Activated naive CD8-positive, alpha-beta T cell treated with anti-CD3 and anti-CD28 coated beads, Interleukin-2, amount 50 U/mL, for 24 hours (primary cell): ENCODE measurements at places on chromosomes 7 and 10.

GRCh38 chr7:1610013-1610677 lies 40.3 kb upstream of the PSMG3 start:
- no peak for DNase-seq

GRCh38 chr10:21387868-21388267 lies 137.6 kb downstream of the SKIDA1 start:
- DNase-seq, result no peak

- no peak for DNase-seq
These were observed 290.6 kb downstream of the PARD3 start for GRCh38 chr10:34524369-34525091.

GRCh38 chr7:91846436-91846835 lies 34.1 kb downstream of the MTERF1 start:
- no peak for DNase-seq

GRCh38 chr7:85156661-85157208 lies 30.1 kb downstream of the SEMA3D start:
- no peak for DNase-seq

GRCh38 chr10:121668314-121669027 lies 70.2 kb upstream of the FGFR2 start:
- DNase-seq, result no peak

DNA sequence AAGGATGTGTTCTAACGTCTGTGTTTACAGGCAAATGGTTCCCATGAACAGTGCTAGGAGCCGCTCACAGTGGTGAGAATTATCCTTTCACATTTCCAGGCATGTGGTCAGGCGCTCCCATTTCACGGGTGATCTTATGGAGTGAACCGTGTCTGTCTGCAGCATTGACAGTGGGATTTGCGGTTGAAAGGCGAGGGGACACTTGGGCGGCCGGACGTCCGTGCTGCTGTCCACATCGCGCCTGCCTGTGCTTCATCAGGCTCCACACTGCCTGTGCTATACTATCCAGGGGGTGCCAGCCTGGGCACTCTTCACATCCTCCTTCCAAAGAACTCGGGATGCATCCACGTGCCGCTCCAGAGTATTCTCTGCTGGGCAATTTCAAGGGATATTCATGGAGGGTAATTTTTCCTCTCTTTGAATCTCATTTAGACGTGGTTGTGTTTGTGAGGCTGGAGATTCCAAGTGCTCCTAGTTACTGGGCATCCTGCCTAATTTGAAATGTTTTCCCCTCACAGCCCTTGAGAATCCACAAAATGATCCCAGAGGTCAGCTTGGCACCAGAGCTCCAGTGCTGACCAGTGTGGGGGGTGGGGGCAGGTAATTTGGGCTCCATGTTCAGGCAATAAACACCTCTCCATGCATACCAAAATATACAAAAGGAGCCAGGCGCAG lies 61.9 kb upstream of the EBF3 start:
- DNase-seq, result no peak

DNA sequence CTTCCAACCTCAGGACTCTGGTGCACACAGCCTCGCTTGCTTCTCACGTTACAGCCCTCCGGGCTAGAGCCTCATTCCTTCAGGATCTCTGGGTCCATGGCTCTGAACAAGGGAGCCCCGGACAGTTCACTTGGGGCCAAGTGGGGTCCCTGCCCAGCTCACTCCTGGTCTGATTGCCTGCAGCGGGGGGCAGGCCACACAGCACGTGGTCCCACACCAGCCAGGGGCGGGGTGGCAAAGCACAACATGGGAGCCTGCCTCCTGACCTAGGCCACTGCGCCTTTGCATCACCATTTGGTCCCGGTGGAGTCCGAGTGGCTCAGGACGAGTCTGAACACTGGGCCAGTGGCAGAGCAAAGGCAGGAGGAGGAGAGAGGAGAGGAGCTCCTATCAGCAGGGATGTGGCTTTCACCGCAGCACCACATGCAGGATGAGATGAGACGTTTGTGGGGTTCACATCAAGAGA lies 13.4 kb upstream of the CRYGN start:
- no peak for DNase-seq

- no peak for DNase-seq
These were observed 549.0 kb upstream of the LRRN3 start for GRCh38 chr7:110541962-110542361.

GRCh38 chr7:30466266-30466665 lies 12.3 kb downstream of the NOD1 start:
- no peak for DNase-seq

GRCh38 chr10:13765641-13766341 lies 179.0 kb downstream of the PRPF18 start:
- DNase-seq, result no peak

DNA sequence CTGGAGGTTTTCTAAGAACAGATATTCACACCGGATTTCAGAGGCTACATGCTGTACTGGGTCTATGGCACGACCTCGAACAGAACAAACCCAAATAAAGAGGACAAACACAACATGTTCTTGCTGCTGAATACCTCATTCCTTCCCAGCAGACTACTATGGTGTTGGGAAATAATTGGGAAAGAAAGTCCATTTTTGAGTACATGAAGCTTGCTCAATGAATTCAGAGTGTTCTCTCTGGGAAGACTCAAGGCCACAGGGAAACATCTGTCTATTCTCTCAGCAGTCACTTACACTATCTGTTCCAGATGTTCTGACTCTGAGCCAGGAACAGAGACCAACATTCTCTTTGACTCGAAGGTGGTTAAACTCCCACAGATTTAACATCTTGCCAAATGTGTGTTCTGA lies 30.9 kb downstream of the LAMB1 start:
- no peak for DNase-seq

- DNase-seq, result no peak
These were observed 55.3 kb downstream of the KIF5B start for GRCh38 chr10:32000937-32001336.

- no peak for DNase-seq
These were observed 64.5 kb downstream of the ZFAND4 start for GRCh38 chr10:45608052-45608451.

- DNase-seq, result no peak
These were observed 604.0 kb upstream of the PFKP start for GRCh38 chr10:2463316-2463715.

- DNase-seq, result no peak
These were observed 52.0 kb upstream of the NPTX2 start for GRCh38 chr7:98565103-98565502.

DNA sequence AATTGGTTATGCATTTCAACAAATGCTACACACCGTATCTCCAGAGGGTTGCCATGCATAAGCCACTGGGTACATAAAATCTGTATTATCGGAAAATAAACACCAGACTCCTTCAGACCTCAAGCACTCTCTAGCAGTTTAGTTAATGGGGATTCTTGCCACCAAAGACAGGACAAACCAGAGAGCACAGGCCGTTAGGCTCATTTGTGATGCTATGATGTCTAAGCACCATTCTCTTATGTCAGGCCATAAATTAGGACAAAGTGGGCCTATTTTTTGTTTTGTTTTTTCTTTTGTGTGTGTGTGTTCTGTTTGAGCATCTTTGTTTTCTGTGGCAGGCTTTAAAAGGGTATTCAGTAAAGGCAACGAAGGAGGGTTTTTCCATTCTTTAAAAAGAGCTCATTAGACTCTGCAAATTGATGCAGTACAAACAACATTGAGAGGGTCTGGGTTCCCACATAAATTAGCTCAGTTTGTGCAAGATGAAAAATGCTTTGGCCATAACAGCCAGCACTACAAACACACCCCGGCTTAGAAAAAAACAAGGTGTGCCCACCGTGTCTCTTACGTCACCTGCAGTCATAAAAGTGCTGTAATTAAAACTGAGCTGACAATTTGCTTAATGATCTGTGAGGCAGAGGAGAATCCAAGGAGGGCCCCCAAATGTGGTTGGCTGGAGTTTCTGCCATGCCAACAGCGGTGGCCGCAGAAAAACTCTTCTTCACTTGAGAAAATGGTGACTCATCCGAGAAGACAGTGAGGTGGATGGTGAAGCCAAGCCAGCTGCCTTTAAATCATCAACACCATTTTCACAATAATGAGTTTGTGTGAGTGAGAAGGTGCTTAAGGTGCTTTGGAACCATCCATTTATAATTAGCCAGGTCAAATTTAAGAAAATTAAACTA lies 297.9 kb downstream of the GATA3 start:
- no peak for DNase-seq

- DNase-seq, result no peak
These were observed at the start of gene GRID1 for GRCh38 chr10:86366033-86366901. Gene GRID1, minus strand, starts transcription at chr10:86366795.

GRCh38 chr10:47346581-47347302 lies 1.4 kb upstream of the RBP3 start:
- DNase-seq, result no peak

- DNase-seq, result no peak
These were observed 7.7 kb upstream of the SCART1 start for GRCh38 chr10:133445751-133446708.

DNA sequence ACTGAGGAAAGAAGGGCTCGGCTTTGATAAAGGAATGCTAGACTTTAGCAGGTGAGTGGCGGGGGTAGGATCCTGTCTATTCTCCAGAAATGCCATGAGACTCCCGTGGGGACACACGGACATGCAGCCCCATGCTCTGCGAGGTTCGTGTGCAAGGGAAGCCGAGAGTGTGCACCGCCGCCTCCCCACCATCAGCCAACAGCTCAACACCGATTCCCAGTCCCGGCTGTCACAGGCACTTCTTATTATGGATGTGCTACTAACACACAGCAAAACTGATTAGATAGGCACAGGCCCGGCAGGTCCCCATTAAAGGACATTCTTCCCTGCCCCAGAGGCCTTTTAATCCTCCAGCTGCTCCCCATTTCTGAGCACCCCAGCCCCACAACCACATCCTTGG lies 154.4 kb downstream of the PRKAG2 start:
- DNase-seq, result no peak

DNA sequence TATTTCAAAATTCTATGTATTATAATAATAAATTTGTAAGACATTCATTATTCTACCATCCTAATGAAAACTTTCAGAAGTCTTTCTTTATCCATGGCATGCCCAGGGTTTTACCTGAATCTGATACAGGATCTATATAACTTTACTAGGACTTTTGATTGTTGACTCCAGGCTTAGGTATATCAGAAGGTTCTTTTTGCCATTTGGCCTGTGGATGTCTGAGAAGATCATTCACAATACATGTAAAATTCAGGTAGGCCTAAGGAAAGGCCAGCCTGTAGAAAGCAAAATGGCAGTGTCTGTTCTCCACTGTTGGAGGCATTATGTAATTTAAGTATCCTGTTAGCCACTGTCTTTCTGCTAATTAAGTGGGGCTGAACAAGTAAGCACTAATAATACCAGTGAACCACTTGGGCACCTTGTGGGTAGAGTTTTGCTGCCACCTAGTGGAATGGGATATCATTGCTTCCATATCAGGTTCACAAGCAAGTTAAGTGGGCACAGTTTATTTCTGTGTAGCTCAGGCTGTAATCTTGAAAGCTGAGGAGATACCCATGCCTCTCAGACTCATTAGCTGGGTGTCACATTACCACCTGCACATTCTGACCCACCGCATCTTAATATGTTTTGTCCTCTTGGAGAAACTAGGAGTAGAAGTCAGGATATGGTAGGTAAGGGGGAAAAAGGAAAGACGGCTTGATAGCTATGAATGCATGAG lies 105.5 kb downstream of the SEPTIN7 start:
- peak; percentile 55 for DNase-seq

- DNase-seq, result peak; percentile 60
These were observed 5.4 kb downstream of the ZC3HAV1 start for GRCh38 chr7:139104091-139104450.

- no peak for DNase-seq
These were observed 97.5 kb downstream of the SKIDA1 start for GRCh38 chr10:21427804-21428481.

DNA sequence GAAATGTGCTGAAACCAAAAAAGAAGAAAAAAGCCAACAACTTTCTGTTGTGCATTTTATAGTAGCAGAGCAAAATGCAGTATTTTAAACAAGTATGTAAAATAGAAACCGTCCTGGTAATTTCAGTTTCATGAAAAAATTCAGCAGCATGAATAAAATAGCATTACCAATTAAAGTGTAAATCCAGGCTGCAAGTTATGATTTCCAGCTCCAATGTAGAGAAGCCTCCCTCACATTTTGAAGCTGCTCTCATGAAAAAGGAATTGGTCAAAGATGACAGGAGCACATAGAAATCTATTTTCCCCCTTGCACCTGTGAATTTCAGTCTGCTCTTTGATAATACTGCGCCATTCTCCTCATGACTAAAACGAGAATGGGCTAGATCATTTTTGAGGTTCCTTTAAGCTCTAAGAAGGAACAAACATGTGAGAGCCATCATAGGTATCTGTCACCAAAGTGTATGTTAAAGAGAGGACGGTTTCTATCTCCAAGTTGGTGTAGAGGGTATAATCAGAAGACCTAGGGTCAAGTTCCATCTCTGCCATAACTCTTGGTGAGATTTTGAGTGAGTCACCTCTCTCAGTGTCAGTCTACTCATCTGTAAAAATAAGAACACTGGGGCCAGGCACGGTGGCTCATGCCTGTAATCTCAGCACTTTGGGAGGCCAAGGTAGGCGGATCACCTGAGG lies 107.5 kb downstream of the MTPAP start:
- DNase-seq, result no peak

DNA sequence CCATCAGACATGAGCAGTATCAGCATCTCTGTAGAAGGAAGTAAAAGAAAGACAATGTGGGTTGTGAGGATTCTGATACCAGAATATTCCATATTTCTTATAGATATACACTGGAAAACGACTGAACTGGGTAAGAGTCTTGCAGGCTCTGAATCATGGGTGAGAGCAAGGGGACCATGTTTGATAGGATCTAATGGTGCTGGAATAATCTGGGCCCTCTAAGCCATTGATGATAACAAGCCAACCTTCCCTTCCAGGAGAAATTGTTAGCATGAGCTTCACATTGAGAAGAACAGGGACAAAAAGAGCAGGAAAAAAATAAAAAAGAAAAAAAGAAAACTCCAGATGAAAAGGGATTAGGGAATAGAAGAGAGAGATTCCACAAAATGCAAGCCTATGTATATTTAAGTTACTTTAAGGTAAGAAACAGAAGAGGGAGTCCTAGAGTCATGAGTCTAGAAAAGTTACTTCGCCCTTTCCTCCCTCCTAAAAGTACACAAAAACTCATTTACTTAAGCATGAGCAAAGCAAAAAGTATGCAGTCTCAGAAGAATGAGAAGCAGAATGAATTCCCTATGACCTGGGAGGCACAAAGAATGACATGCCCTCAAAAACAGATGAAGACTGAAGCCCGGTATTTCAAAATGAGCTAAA lies 181.9 kb downstream of the TMEM26 start:
- no peak for DNase-seq

DNA sequence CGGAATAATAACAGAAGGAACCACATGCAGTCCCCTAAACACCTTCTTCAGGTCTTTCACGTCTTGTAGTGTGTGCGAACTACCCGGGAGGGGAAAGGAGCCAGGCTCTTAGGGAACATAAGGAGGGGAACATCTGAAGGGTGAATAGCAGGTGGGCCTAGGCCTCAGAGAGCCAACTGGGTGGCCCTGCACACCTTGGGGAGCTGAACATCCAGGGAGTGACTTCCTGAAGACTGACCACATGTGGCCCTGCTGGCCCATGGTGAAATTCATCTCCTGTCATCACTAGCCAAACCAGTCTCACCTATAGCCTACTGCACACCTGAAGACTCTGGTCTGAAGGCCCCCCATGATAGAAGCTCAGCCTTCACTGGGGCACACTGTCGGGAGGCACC lies 5.6 kb downstream of the CALML3 start:
- DNase-seq, result no peak
